ENCODE measurements at places on chromosomes 1 and 21.
A peak's percentile ranks its signal among the peaks of the same experiment; 100 is the strongest.

GRCh38 chr1:204506201-204506968 is 9.8 kb upstream of the MDM4 start:
- DNase-seq = peak; percentile 92

DNA sequence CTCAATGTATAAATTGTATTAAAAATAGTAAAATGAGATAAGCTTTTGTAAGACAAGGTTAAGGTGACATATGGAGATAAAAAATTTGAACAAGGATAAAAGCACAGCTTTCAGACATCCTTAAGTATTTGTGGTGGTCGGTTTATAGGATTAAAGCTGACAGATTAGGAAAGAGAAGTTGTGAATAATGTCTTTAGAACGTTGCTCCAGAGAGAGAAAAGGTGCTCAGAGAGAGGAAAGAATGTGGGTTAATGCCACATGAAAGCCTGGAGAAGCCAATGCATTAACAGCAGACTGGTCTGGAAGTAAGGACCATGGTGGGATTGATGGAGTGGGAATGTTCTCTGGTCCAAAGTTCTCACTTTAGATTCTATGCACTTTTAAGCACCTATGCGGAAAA is 44.8 kb downstream of the ATP6V1G3 start:
- DNase-seq = no peak

GRCh38 chr1:8133657-8134430 is 107.7 kb upstream of the ERRFI1 start:
- DNase-seq = no peak

DNA sequence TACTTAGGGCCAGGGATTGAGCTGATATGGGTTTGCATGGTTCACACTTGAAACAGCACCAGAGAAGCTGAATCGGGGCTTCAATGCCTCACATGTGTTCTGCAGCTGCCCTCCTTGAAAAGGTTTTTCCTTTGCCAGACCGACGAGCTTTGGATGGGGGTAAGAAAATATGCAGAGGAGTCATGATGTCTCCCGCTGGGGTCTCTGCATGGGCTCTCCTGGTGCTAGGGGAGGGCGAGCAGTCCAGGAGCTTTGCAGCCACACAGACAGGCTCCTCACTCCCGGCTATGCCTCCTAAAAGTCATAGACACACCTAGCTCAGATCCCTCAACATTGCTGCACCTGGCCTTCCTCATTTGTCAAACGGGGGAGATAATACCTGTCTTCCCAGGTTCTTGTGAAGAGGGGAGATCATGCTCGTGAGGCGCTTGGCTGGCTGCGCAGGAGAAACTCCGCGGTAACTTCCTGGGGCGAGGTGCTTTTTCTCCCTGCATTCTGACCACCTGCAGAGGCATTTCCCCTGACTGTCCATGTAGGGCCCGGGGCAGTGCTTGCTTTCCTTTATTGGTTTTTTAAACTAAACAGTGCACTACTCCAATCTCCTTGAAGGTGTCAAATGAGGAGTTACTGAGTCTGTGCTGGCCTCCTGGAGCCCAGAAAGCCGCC is 112.4 kb downstream of the PLXNA2 start:
- DNase-seq = no peak

DNA sequence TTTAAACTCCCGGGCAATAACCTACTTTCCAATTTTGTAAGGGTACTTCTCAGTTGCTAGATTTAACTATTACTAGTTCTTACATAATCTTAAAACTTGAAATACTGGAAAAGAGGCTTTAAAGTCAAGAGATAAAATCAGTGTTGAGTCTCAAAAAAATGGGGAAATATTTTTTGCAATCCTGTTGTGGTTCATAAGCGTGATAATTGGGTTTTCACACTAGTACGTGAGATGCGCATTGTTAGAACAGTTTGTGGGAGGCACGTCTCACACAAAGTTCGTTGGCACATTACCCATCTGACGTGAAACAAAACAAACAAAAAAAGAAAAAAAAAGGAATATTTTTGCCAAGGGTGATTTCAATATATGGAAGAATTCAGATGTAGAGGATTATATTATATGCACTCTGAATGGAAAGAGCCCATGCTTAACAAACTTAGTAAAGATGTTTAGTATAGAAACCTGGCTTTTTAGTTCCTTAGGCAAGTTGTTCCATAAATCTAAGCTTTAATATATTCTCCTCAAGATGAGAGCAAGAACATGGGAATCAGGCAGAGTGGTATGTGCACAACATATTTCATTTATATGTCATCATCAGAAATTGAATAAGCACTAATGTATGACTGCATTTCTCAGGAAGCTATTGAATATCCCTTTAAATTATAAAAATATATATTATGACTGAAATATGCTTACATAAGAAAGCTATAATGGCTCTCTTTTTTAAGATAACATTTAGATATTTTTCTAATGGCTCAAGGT is 73.9 kb upstream of the TNFSF4 start:
- DNase-seq = no peak

GRCh38 chr1:21490774-21491487 is 18.3 kb upstream of the ALPL start:
- DNase-seq = no peak

- no peak for DNase-seq
Observed at GRCh38 chr1:208159555-208160258, 84.5 kb downstream of the PLXNA2 start.

- DNase-seq = no peak
Observed at GRCh38 chr1:7784492-7785071, 491 bp downstream of the PER3 start.

- peak; percentile 7 for DNase-seq
Observed at GRCh38 chr1:168470901-168471431, 72.8 kb downstream of the XCL2 start.

DNA sequence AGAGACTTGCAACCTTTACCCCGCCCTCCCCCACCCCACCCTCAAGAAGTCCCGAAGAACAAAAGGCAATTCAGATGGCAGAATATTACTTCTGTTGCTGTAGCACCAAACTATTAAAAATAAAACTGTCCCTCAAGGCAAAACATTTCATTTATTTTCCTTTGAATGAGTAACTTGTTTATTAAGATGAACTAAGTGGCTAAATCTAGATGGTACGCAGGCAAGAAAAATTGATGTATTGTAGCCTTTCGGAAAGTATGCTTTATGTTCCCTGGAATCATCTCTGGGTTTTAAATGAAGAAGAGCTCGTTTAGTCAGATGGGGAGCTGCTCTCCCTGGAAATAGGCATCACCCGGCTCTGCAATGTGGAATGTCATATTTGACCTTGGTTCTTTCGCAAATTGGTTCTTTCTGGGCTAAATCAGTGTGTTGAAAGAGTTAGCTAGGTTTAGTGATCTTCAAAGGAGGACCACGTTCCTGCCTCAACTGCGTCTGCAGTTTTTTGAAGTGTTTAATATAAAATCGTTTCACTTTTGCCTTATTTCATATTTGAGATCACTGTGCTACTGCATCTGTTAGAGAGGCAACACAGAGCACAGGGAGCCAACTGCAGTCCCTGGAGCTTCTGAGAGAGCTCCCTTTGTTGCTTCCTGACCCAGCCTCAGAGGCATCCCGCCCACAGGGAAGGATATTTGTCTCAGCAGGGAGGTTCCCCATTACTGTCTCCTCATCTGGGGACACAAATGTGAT is 61.8 kb downstream of the KIF26B start:
- no peak for DNase-seq

- DNase-seq = no peak
Observed at GRCh38 chr1:67623906-67624305, 61.1 kb upstream of the GADD45A start.

DNA sequence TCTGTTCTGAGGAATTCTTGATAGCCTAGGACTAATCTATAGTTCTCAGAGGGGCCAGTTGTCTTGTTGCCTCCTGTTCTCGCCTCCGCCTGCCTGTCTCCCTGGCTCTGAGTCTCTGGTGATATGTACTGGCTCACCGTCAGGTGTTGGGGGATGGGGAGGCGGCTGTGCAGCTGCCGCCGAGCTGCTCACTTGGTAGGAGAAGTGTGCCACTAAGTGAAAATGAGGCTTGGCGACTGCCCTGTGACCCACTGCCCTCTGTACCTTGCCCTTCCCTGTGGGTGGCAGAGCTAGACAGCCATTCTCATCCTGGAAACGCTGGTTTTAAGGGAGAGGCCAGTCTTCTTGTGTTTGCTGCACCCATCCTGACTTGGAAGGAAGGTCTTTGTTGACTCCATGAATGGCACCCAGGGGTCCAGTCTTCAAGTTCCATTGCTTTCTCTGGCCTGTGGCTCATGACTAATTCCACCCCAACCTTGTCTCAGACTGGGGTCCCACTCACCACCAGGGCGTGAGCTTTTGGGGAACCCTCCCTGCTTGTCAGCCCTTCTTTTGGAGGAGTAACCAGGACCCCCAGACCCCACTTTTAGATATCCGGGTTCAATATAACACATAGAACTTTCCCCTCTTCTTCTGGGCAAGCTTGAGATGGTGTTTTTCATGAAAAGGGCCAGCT is 120.6 kb downstream of the CACNA1E start:
- no peak for DNase-seq

DNA sequence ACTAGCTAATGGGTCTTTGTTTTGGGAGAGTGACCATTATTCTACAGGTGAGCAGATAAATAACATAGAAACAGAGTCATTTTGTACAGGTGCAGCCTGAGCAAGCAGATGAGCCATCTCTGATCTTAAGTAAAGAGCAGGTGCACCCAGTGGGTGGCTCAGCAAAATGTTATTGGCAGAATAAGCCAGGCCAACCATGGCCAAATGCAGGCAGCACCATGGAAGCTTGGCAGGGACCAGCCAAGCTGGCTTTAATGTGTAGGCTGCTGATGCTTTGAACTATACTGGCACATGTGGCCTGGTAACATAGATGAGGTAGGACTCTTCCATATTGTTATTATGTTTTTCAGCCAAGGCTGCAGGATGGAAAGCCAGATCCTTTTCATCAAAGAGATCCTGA is 553.3 kb upstream of the ZRANB2 start:
- DNase-seq = no peak

DNA sequence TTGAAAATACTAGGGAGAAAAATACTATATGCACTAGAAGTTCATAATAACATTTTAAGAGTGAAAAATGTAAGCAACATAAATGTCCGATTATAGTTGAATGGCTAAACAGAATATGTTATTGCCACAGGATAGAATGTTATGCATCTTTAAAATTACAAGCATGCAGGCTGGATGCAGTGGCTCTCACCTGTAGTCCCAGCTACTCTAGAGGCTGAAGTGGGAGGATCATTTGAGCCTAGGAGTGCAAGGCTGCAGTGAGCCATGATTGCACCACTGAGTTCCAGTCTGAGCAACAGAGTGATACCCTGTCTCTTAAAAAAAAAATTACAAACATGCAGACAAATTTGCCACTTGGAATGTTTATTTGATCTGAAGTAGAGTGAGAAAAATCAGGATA is 3.0 kb upstream of the BATF3 start:
- no peak for DNase-seq

DNA sequence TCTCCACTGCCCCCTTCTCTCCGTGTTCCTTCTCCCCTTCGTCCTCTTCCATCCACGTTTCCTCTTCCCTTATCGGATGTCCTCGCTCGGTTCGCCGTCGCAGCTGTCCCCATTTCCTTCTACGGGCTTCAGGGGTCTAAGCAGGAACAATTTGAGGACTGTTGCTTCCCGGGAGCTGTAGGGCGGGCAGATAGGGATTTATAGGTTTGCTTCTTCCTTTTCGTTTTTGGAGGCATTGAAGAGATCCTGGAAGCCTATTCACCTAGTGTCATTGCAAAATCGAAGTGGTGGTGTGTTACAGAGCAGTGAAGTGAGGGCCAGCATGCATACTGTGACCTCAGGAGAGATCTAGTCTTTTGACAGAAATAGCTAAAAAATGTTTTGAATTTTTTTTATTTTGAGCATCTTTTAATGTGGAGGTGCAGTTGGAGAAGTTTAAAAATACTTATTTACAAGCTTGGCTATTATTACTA is 897 bp downstream of the ZYG11B start:
- DNase-seq = no peak

DNA sequence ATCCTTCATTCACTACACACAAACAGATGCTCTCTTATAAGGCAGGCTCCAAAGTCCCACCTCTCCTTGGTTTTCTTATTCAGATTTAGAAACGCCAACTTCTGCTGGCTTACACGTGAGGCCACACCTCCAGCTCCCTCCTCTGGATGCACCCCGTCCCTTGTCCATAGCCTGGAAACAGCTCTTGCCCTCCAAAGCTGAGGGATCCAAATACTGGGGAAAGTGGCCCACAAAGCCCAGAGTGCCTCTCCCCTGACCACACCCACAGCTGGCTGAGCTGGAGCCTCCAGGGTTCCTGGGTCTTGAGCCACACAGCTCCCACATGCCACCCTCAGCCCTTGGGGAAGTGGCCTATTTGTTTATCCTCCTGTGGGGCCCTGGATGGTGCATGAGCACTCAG is 4.5 kb downstream of the LAD1 start:
- DNase-seq = no peak

DNA sequence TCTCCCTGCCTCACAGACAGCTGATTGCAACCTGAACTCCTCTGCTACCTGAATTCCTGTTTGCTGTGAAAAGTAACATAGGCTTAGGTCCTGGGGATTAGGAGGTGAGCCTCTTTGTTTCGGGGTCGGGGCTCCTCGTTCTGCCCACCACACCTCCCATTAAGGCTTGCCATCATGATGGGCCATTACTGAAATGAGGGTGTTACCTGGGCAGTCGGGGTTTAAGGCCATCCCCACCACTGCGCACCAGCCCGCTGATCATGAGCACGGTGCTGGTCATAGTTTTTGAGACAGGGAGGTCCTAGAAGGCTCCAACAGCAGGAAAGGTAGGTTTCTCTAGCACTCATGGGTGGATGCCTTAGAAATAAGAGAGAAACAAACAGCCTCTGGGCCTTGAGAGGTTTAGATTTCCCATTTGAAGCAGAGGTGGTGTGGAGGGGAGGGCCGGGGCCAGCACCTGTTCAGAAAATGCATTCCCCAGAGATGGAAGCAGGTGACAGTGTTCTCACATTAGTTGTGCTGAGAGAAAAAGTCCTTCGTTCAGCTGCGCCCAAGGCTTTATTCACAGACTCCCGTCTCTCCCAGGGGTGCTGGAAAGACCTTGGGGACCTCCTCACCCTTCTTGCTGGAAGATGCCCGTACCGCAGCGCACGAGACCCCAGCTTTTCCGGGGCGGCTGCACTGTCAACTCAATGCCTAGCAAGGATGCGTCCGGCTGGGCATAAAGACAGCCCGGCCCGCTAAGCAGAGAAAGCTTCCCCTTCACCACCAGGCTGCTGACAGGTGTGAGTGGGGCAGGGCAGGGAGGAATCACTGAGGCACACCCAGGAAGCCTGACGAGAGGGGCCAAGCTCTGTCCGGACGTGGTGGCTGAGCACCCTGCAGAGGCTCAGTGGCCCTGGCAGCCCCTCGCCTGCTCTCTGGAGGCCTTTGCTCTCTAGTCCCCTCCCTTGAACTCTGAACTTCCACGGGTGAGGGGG is 125.5 kb downstream of the PGBD5 start:
- DNase-seq = no peak

GRCh38 chr1:212782422-212783154 is 9.0 kb downstream of the NSL1 start:
- peak; percentile 40 for DNase-seq

GRCh38 chr1:111878091-111878490 is 111.4 kb downstream of the KCND3 start:
- no peak for DNase-seq

All from hematopoietic multipotent progenitor cell treated with erythropoietin and hydrocortisone succinate and interleukin-3 and kit ligand, for 17 days (in vitro differentiated cells).